ENCODE measurements at places on chromosomes 16 and 17.

DNA sequence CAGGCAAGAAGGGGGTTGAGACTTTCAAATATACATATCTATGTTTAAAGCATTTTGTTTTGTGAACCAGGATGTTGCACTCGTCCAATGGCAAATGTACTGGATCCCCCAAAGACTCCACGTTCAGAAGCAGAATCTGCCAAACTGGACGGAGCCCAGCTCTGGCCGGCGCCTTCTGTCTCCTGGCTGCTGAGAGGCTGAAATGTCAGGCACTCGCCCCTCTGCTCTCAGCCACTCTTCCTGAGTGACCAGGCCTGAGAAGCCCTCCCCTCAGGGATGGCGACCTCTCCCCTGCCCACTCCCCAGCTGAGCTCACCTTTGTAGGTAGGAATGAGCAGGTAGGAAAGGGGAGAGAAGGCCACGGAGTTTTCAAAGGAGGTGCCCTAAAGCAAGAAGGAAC, 187.5 kb upstream of the FOXF1 start:
- no peak for DNase-seq

GRCh38 chr17:80732268-80732667, 187.6 kb downstream of the RPTOR start:
- no peak for DNase-seq

GRCh38 chr16:68147444-68147843, 62.3 kb downstream of the NFATC3 start:
- DNase-seq: no peak

DNA sequence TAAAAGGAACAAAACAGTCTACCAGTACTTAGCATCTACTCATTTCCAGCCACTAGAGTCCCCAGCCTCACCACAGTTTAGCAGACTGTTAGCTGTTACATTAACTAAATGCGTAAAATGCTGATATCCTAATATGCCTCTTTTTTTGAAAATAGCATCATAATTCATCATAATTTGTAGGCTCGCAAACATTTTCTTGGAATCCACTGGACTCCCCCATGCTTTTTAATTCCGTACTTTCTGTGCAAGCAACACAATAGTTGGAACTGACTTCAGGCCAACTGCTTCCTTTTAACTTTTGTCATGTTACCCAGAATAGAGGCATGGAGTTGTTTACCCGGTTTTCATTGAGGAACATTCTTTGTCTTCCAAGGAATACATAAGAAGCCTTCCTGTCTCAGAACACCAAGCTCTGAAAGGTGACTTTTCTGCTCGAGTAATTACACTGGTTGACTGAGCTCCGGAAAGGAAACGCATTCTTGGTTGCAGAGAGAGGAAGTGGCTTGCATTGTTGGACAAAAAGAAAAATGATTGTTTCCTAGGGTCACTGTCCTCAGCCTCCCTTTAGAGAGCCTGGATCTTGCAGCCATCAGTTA, 30.9 kb upstream of the SEC14L1 start:
- no peak for DNase-seq
